ENCODE measurements at places on chromosomes 1 and 21.

- DNase-seq, result no peak
Measured at GRCh38 chr1:81023187-81023724, 777.5 kb upstream of the ADGRL2 start.

GRCh38 chr1:109764561-109765482, 1.1 kb upstream of the EPS8L3 start:
- DNase-seq, result no peak

- no peak for DNase-seq
Measured at GRCh38 chr21:43658769-43659135, 536 bp downstream of the HSF2BP start.

- DNase-seq, result no peak
Measured at GRCh38 chr1:3205815-3206214, 136.8 kb downstream of the PRDM16 start.

- no peak for DNase-seq
Measured at GRCh38 chr1:230153641-230154296, 86.7 kb downstream of the GALNT2 start.

- DNase-seq, result no peak
Measured at GRCh38 chr1:27690183-27690582, 18.2 kb upstream of the IFI6 start.

GRCh38 chr1:162138112-162138511, 68.6 kb downstream of the NOS1AP start:
- no peak for DNase-seq

DNA sequence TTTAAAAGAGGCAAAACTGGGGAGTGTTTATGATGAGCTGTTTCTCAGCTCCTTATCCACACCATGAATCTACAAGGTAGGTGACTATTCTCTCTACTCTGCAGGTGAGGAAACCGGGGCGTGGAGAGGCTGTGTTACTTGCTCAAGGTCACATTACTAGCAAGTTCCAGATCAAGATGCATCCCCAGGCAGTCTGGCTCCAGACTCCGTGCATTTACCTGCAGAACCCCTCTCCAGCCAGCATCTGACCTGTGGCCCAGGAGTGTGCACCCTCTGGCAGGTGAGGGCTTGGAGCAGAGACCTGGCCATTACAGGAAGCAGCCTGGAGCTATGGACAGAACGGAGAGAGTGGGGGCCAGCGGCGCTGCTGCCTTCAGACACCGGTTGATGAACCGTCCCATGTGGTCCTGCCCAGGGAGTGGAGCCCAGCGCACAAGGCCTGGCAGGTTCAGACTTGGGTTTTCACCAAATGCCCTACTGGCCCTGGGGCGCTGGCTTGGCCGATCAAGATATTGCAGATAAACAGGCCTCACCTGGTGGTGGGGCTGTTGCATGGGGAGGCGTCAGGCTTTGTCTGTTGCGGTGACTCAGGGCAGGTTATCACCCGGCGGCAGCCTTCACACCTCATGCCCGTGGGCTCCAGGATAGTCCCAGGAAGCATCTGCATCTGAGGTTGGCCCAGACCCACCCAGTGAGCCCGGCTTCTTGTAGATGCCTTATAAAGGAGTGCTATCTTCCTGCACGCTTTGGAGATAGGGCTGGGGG, 29.2 kb upstream of the WNT4 start:
- no peak for DNase-seq

- DNase-seq, result no peak
Measured at GRCh38 chr21:44996501-44996921, 56.7 kb downstream of the SLX9 start.

- no peak for DNase-seq
Measured at GRCh38 chr1:88979749-88980116, 12.7 kb downstream of the KYAT3 start.

- DNase-seq, result no peak
Measured at GRCh38 chr1:203116091-203116820, 11.3 kb upstream of the ADORA1 start.

- no peak for DNase-seq
Measured at GRCh38 chr1:95113684-95114083, 3.5 kb upstream of the TLCD4 start.

DNA sequence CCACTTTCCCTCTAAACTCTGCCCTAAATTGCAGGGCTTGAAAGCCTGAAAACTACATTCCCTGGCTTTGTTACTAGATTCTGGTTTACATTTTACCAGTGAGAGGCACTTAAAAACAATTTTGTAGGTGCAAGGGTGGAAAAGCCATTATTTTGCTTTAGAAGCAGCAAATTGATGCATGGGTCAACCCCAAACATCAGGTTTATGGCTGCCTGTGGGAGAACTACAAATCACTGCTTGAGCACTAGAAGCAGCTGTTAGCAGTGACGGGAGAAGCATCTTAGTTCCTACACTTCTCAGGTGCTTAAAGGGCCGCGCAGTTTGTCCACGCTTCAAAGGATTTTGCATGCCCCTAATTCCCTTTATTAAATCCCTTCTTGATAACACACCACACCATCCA, 417.2 kb downstream of the PCP4 start:
- no peak for DNase-seq

GRCh38 chr1:11214698-11215380, 25.7 kb downstream of the ANGPTL7 start:
- DNase-seq, result no peak

DNA sequence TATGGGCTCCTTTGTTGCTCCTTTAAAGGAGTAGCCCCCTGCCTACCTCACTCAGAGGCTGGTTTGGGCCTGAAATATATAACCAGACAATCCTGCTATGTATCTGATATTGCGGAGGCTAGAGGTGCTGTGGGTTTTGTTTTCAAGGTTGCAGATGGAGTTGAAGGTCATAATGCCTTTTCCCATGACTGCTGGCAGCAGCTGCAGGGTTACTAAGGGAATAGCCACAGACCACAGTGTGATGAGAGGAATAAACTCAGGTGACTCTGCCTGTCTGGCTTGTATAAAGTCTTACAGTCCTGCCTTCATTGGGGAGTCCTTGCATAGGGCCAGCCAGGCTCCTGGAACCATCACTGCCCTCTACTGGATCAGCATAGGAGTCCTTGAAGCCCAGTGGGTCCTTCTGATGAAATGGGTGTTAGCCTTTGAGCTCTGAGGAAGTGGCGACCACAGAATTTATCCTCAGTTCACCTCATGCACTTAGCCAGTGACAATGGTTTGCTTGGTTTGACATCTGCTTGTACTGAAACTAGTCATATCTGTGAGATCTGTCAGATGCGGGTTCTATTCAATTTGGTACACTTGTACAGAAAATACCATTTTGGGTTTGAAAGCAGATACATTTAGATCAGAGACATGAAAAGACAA, 174.4 kb upstream of the HMCN1 start:
- peak; percentile 89 for DNase-seq

GRCh38 chr1:229567109-229567868, 8.8 kb upstream of the ABCB10 start:
- no peak for DNase-seq

DNA sequence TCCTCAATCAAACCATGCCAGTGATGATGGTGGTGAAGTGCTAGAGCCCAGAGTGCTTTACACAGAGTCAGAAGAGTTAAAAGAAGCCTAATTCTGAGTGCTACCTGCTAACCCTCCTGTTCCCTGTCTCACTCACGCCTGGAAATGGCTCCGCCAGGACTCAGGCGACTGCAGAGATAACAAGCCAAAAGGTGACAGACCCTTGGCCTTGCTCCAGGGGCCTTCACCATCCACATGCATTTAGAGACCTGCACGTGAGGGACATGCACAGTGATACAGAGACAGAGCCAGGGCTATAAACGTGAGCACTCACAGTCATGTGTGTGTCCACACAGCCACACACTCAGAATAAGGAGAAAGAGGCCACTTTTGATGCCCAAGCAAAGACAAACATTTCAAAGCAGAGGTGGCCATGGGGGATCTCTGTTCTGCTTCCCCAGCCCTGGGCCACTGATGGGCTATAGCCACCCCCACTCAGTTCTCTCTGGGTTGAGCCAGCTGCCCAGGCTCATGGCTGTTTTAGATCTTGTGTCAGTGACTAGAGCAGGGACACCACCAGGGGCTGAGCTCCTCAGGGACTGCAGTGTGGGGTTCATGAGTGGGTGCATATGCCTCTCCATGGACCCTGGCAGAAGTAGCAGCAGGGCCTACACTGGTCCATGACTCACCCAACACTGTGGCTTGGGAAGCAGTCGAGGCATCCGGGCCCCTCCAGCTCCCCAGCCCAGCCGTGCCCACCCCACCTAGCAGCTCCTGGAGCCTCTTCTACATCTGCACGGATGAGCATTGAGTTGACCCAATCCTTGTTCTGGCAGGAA, 117.2 kb downstream of the EPHB2 start:
- no peak for DNase-seq

DNA sequence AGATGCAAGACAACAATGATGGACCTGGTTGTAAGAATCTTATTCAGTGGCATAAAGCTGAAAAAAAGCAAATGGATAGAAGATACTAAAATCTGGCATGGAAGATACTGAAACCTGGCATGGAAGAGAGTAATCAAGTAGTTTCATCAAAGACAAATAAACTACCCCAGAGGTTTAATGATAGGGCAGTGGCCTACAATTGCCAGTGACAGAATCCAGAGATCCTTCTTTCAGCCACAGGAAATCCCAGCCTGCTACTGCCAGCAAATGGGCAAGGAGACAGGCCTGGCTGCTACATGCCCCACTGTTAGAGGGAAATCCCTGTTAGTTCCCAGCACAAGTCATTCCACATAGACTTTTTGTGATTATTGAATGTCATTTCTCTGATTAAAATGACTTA, 409.4 kb downstream of the VAV3 start:
- no peak for DNase-seq

DNA sequence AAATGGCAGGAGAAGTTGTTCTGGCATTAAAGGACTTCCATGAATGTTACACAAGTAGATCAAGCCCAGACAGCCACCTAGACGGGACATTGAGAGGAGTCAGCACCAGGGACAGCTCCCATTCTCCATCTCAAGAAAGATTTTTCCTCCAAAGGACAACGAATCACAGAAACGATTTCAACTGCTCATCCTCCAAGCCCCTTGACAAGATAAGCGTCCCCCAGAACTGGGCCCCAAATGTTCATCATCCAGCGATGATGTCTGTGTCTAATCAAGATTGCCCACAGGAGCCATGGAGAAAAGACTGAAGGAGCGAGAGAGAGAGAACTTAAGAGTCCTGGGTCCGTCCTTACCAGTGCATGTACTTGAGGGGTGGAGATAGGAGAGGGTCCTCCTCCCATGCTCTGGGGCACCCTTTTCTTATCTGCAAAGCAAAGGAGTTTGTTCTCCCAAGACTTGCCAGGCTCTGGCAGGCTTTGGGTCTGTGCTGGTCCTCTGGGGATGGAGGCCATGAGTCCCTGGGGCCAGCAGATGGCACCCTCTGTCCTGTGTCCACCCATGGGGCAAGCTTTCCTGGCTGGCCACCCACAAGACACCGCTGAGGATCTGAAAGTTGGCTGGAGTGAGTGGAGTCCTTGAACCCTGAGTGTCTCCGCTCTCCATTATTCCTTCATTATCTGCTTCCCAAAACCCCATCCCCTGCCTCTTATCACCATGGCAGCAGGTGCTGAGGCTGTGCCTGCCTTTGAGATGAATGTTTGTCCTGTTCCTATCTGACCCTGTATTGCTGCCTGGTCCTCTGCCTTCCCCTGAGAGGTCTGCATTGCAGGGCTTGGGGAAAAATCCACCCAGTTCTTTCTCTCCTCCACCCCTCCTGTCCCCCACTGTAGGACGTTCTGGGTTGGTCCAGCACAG, 164.6 kb downstream of the ACTL8 start:
- no peak for DNase-seq

- DNase-seq, result no peak
Measured at GRCh38 chr1:185679220-185679619, 55.0 kb upstream of the HMCN1 start.

DNA sequence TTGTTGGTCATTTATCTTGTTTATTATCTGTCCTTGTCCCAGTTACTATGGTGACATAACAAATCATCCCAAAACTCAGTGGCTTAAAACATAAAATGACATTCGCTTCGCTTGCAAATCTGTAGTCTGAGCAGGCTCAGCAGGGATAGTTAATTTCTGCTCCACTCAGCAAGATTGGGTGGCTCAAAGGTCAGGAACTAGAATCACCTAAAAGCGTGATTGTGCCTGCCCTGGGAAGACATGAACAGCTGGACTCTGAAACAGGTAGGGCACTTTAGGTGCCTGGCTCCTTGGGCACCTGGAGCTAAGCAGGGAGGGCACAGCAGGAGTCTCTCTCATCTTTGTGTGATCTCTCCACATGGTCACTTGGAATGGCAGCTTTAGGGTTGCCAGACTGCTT, 14.7 kb upstream of the TRAF3IP3 start:
- no peak for DNase-seq

GRCh38 chr1:42797979-42798378, 13.2 kb downstream of the TMEM269 start:
- DNase-seq, result no peak

DNA sequence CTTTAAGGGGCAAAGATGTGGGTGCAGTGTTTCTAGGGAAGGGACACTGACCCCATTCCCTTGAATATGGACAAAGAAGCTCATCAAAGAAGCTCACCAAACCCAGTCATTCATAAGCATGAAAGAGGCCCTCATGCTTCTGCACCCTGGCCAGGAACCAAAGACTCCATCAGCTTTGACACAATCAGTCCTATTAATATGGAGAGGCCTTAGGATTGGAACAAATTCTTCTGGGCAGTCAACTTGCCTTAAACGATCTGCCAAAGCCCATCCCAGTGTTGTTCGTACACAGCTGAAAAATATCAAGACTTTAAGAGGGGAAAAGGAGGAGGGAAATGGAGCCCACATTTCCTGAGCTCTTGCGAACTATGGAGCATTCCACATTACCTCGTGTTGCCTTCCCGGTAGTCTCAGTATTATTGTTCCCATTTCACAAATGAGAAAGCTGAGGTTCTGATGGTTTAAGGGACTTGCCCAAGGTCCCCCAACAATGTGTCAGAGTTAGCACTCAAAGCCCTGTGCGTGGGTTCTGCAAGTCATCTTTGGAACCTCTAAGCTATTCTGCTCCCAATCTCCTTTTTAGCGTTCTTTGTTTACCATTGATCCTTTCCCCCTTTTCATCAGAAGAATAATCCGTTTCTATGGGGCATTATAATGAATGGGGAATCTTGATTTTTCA, 161.9 kb downstream of the ZBTB18 start:
- DNase-seq, result no peak

- DNase-seq, result no peak
Measured at GRCh38 chr21:28482657-28483056, 510.0 kb downstream of the LTN1 start.

DNA sequence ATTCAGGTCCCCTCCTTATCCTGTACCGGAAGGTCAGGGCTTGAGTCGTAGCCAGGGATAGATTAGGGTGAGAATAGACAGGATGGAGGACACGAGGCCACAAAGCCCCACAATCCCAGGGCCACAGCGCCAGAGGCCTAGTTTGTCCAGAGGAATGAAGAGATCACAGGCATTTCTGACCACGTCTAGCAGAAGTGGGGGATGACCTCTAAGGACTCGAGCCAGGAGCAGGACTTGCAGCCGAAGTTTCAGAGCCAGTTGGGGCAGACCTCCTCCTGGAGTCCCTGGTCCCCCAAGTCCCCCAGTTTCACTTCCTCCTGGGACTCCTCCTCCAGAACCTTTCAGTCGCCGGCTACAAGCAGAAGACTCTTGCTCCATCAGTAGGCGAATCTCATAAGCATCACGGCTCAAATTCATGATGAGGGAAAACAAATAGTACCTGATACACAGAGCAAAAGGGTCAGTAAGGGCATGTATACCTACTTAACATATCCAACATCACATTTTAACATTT, 2.3 kb upstream of the ITGA10 start:
- DNase-seq, result no peak

- DNase-seq, result no peak
Measured at GRCh38 chr1:78090472-78091133, 44.8 kb downstream of the GIPC2 start.

All from CD4-positive, alpha-beta T cell treated with Interleukin-4 for 4 hours (primary cell).